Thoracic aorta (tissue), 2 donors: ENCODE measurements at places on chromosomes 1 and 21. TPM values are rescaled to one million over a fixed set of nuclear protein-coding genes. Genes with fewer than 3 reads are reported as not detected.

DNA sequence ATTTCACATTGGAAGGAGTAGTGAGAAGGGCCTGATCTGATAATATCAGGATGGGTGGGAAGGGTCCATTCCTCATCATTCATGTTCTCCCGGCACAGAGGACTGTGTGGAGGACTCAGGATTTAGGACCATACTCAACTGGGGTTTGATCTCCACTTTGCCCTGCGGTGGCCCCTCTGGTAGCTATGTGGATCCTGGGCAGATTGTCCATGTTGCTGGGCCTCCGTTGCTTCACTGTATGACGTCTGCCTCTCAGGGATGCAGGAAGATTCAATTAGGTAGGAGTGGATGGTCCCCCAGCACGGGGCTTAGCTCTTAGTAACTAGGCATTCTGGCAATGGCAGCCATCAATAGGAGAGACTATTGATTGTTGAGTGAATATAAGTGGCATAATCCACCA lies 2.3 kb downstream of the ETS2 start:
- H3K36me3 ChIP-seq = peaks cover 8% of the 10 kb centered on the region
- H3K27me3 ChIP-seq = no peaks in the 10 kb centered on the region
- H3K4me1 ChIP-seq = peaks cover 63% of the 10 kb centered on the region
- peak overlapping the region; percentile 98 for H3K27ac ChIP-seq
- peak overlapping the region; percentile 82 for H3K4me3 ChIP-seq
- DNase-seq = no peak

GRCh38 chr1:27116697-27117096 lies 38.2 kb downstream of the SLC9A1 start:
- H3K36me3 ChIP-seq = no peaks in the 10 kb centered on the region
- no peak for DNase-seq
- no peak overlapping the region for H3K4me3 ChIP-seq
- H3K27ac ChIP-seq = peak overlapping the region; percentile 79
- peaks cover 72% of the 10 kb centered on the region for H3K4me1 ChIP-seq

DNA sequence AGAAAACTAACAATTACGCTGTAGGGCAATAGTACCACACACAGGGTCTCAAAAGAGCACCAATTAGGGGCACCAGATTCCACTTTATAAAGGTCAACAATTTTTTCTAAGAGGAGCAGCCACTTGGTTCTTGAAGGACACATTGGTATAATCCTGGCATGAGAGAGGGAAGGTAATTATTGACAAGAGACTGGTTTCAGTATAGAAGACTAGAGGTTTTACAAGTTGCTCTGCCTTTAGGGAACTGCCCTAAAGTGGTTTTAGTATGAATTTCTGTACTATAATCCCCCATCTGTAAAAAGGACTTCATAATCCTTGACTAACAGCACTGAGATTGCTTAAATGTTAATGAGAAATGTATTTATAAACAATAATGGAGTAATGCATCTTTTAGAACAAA lies 648.5 kb upstream of the PTBP2 start:
- peaks cover 21% of the 10 kb centered on the region for H3K4me1 ChIP-seq
- no peaks in the 10 kb centered on the region for H3K36me3 ChIP-seq
- no peak overlapping the region for H3K4me3 ChIP-seq
- H3K27ac ChIP-seq = no peak overlapping the region
- H3K27me3 ChIP-seq = no peaks in the 10 kb centered on the region

DNA sequence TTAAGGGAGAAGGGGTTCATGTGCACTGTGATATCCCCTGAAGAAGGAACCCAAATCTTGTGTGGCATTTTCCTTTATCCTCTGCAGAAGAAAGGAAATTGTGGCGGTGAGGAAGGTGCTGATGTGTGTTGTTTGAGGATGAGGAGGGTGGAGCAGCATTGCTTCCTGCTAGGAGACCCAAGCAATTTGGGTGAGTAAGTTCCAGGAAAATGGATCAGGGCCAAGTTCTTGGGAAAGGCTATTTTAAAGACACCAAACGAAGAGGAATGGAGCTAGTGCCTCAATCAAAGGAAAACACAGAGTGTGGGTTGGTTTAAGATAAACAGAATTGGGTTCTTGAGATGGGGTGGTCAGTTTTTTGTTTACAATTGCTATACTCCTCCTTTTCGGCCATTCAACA lies 86.7 kb upstream of the MARK1 start:
- H3K4me3 ChIP-seq = no peak overlapping the region
- no peaks in the 10 kb centered on the region for H3K4me1 ChIP-seq
- no peak overlapping the region for H3K27ac ChIP-seq
- no peaks in the 10 kb centered on the region for H3K36me3 ChIP-seq
- DNase-seq = no peak

GRCh38 chr1:203954788-203955552 lies 93.6 kb downstream of the SNRPE start:
- no peaks in the 10 kb centered on the region for H3K27me3 ChIP-seq
- no peak for DNase-seq
- no peaks in the 10 kb centered on the region for H3K4me1 ChIP-seq
- no peaks in the 10 kb centered on the region for H3K36me3 ChIP-seq
- no peak overlapping the region for H3K4me3 ChIP-seq
- no peak overlapping the region for H3K27ac ChIP-seq

DNA sequence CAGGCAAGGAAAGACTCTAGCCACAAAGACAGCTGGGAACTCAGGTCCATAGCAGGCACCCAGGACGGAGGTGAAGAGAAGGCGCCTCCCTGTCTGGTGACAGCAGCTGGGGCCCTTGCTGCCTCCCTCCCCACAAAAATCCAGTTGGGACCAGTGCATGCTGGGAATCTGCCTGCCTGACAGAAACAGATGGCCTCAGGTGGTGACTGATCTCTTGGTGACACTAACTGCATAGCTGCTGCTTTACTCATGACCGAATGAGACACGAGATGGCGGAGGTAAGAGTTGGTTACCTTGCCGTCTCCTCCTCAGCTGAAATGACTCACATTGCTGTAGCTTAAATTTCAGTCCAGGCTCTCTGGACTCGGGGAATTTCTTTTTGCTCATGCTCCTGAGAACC lies 130.3 kb downstream of the FGGY start:
- no peak overlapping the region for H3K27ac ChIP-seq
- H3K36me3 ChIP-seq = no peaks in the 10 kb centered on the region
- DNase-seq = no peak
- no peak overlapping the region for H3K4me3 ChIP-seq
- no peaks in the 10 kb centered on the region for H3K27me3 ChIP-seq
- H3K4me1 ChIP-seq = peaks cover 25% of the 10 kb centered on the region

GRCh38 chr1:242187171-242187570 lies 188.3 kb upstream of the MAP1LC3C start:
- no peaks in the 10 kb centered on the region for H3K36me3 ChIP-seq
- no peak for DNase-seq
- H3K27ac ChIP-seq = no peak overlapping the region
- H3K27me3 ChIP-seq = no peaks in the 10 kb centered on the region
- no peaks in the 10 kb centered on the region for H3K4me1 ChIP-seq

Gene SPRR2B
- total RNA-seq = not detected

Gene SLAMF1
- total RNA-seq = 2.3 TPM
